ENCODE measurements at places on chromosomes 11 and 22. TPM values are rescaled to one million over a fixed set of nuclear protein-coding genes. Genes with fewer than 3 reads are reported as not detected.

DNA sequence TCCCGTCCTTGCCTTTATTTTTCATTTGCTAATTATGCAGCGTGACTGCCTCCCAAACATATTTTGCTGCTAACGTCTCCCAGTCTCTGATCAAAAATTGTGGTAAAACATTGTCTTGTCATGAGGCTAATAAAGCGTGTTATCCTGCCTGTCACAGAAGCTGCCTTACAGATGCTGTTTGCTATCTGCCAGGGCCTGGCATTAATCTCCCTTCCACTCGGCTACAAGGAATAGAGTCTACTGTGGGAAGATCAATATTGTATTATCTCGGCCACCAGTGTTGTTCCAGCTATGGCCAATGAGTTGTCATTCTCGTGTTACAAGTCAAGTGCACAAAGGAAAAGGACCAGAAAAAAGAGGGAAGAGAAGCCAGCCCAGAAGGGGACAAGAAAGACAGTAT lies 100.3 kb downstream of the SEZ6L start:
- no peak for DNase-seq

GRCh38 chr22:33772745-33773144 lies 147.5 kb downstream of the LARGE1 start:
- DNase-seq: no peak

DNA sequence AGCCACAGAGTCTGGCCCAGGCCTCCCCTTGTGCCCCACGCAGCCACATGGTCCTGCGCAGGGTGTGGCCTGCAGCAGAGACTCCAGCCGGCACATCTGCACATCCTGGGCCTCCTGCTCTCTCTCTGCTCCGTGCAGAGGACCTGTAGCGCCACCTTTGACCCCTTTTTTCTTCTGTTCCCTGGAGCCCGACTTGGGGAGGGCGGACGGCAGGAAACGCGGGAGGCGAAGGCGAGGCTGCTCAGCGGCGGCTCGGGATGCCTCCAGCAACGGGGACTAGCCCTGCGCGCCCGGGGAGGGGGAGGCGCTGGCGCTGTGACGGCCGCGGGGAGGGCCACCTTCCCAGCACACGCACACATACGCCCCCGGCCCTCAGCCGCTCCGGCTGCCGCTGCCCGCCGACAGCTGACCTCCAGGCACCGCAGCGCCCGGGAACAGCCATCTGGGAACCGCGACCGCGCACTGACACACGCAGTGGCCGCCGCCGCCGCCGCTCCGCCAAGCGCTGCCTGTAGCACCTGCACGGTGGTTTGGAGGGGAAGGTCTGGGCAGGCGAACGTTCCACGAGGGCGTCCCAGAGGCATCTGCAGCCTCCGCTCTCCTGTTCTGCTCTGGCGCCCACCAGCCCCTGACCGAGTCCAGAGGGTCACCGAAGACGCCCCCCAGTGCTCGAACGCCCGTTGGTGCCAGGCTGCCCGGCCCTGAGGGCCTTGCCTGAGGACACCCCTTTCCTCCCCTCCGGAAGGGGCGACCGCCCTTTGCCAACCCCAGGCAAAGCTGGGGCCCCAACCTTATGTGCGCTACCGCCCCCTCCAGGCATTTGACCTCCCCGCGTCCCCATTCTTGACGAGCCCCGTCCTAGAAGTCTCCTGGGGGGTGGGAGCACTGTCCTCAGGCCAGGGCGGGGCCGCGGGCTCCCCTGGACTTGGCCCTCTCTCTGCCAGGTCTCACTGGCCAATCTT lies 16.9 kb upstream of the C22orf42 start:
- no peak for DNase-seq

DNA sequence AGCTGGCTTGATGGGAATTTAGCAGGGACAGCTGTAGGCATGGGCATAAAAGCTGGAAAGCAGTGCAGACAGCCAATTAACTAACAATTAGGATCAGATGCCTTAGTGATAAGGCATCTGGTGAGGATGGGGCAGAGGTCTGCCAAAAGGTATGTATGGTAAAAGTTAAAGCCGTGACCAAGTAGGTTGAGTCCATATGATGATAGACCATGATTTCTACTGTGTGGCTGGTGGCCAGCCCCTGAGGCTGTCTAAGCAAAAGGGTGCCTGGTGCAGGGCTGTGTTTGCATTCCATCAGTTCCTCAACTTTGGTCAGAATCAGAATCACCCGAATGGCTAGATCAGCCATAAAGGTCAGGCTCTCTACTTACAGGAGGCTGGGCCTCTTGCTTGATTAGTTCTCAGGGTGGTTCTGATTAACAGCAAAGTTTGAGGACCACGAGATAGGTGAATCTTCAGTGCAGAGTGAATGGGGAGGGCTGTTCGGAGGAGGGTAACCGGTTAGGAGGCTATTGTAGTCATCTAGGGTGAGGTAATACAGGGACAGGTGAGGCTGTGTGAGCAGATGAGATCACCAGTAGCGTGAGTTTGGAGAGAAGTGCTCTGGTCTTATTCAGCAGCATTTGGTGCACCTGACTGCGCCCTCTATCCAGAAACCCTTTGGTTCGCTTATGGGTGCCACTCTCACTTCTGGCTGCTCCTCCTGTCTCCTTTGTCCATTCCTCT lies 27.2 kb downstream of the PPFIBP2 start:
- DNase-seq: no peak

- DNase-seq: no peak
Observed at GRCh38 chr11:75096456-75097172, at the start of gene OR2AT4. Gene OR2AT4 (minus strand): TSS chr11:75096876.

- DNase-seq: no peak
Observed at GRCh38 chr22:22371031-22371541, 126.5 kb downstream of the VPREB1 start.

- DNase-seq: no peak
Observed at GRCh38 chr11:94581926-94582325, 14.8 kb downstream of the PIWIL4 start.

DNA sequence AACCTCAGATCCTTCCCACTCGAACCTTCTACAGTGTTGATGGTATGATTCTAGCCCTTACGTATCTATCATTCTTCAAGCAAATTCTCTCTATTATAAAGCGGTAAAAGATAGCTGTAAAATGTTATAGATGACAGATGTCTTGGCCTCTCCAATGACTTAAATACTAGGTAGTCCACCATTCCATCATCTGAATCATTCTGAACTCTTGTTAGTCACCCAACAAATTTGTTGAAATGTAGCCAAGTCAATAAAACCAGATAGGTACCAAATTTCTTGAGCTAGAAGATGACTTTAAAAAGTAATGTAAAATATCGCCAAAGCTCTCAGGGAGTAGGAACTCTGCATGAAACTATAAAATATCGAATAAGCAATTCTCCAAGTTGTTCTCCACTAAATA lies 32.6 kb upstream of the PICALM start:
- DNase-seq: no peak

- DNase-seq: no peak
Observed at GRCh38 chr11:9347100-9347499, 32.7 kb upstream of the TMEM41B start.

DNA sequence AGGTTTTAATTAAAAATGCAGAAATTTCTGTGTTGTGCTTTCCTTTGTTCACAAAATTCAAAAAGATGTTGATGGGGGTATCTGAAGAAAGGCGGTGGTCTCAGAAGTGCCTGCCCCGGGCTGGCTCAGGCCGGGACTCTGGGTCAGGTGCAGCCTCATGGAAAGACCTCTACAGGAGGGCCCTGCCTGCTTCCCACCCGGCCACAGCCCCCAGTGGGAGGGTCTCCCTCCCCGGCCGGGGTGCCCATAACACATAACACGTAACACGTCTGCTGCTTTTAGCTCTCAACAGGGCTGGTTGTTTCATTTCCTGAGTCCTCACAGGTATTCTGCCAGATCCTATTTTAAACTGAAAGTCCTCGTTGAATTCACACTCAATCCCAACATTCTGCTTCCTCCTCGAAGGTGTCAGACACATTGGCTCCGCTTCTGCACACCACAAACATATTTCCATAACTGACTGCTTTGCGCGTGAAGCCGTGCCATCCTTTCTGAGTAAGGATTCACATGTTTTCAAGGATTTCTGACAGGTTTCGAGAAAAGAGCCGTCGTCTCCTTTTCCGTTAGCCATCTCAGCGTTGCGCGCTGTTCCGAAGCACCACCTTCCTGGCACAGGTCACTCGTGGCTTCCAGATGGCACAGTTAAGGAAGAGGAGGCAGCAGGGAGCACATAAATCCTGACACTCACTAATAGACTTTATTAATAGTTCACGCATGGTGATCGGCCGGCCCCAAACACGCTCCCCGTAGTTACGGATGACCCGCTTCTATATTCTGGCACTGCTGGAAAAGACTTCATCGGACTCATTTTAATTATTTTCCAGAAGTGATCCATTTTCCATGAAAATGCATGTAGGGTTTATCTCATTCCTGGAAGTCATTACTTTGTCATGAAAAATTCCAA lies 569.3 kb downstream of the BRD1 start:
- no peak for DNase-seq

DNA sequence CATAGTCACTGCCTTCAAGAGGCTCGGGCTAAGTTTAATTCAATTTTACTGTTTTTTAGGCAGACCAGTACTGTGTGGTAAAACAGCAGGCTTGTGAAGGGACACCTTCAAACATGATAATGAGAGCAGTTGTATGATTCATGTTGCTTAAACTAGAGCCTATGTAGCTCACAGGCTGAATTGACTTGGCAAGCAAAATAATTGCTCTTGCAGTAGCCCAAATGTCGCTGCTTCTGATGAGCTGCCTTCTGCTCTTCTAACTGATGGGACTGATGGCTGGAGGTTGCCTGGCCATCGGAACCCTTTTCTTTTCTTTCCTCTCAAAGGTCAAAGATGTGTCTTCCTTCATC lies 137.6 kb downstream of the MAML2 start:
- no peak for DNase-seq

DNA sequence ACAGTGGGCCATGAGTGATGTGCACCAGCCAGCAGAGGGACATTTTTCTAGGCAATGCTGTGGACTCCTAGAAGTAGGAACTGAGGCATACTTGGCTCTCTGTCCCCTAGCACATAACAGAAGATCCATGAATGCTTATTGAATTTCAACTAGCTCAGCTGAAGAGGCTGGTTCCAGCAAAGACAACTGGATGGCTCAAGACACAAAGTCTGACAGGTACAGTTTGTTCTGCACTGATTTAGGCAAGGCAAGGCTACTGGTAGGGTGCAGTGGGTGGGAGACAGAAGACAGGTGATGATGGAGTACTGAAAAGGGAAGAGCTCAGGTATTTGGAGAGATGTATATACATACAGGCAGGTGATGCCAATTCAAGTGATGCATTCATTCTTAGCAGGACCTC lies 72.4 kb upstream of the USP47 start:
- DNase-seq: no peak

DNA sequence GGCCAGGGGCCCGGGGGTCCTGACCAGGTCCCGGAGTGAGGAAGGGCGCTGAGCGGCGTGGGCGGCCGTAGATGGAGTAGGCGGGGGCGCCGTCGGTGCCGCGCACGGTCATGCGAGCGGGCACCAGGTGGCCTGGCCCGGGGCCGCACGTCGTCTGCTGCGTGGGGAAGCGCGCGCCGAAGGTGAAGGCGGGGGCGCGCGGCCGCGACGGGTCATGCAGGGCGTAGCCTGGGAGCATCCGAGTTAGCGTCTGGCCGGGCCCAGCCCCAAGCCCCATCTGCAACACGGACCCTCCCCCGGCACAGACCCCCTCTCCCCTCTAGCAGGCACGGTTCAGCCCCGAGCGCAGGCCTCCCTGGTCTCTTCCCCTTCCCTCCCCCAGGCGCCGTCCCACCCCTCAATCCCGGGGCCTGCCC lies 1.7 kb upstream of the TYMP start:
- DNase-seq: peak; percentile 64

RASD2 gene
- 12.9 TPM for total RNA-seq

SMC1B gene
- not detected for total RNA-seq

PARVG gene
- 3.6 TPM for total RNA-seq

Measured in left colon (tissue), 2 donors.